ENCODE measurements at places on chromosomes 12 and 14. TPM values are rescaled to one million over a fixed set of nuclear protein-coding genes. Genes with fewer than 3 reads are reported as not detected.

The SRGAP1 gene
- 4.4 TPM for total RNA-seq

The CLMN gene
- 0.81 TPM for total RNA-seq

The DAO gene
- not detected for total RNA-seq

The SIX1 gene
- 0.18 TPM for total RNA-seq

The A2M gene
- 18.8 TPM for total RNA-seq

The SYNDIG1L gene
- total RNA-seq, result not detected

The USP44 gene
- total RNA-seq, result not detected

The HNRNPA1 gene
- 603 TPM for total RNA-seq

The FOXA1 gene
- not detected for total RNA-seq

The RHOJ gene
- 4.2 TPM for total RNA-seq

The INHBE gene
- 0.36 TPM for total RNA-seq

The NELL2 gene
- not detected for total RNA-seq

The CD163 gene
- total RNA-seq, result not detected

The WSCD2 gene
- not detected for total RNA-seq

The ZNF10 gene
- 6.5 TPM for total RNA-seq

The SPTB gene
- total RNA-seq, result not detected

The ADAM21 gene
- total RNA-seq, result 1.4 TPM

The SMIM10L1 gene
- total RNA-seq, result 7.3 TPM

The KRT71 gene
- total RNA-seq, result not detected

The CCDC175 gene
- total RNA-seq, result not detected

The CPM gene
- 9.4 TPM for total RNA-seq

The KLRC4 gene
- not detected for total RNA-seq

The MGP gene
- total RNA-seq, result 259 TPM

The IFNG-AS1 gene
- total RNA-seq, result not detected

The KLRK1 gene
- total RNA-seq, result not detected

The DPF3 gene
- total RNA-seq, result not detected

The RERGL gene
- total RNA-seq, result not detected

The SMOC1 gene
- 2.3 TPM for total RNA-seq

The CARMIL3 gene
- not detected for total RNA-seq

The PTCSC3 gene
- total RNA-seq, result not detected

The NR1H4 gene
- not detected for total RNA-seq

The RPAP3 gene
- total RNA-seq, result 11.4 TPM

The DDIT3 gene
- 43.5 TPM for total RNA-seq

The MYF6 gene
- not detected for total RNA-seq
